ENCODE measurements at places on chromosomes 4 and X.

GRCh38 chrX:9995855-9996339 is 28.7 kb downstream of the CLDN34 start:
- peak; percentile 78 for DNase-seq

DNA sequence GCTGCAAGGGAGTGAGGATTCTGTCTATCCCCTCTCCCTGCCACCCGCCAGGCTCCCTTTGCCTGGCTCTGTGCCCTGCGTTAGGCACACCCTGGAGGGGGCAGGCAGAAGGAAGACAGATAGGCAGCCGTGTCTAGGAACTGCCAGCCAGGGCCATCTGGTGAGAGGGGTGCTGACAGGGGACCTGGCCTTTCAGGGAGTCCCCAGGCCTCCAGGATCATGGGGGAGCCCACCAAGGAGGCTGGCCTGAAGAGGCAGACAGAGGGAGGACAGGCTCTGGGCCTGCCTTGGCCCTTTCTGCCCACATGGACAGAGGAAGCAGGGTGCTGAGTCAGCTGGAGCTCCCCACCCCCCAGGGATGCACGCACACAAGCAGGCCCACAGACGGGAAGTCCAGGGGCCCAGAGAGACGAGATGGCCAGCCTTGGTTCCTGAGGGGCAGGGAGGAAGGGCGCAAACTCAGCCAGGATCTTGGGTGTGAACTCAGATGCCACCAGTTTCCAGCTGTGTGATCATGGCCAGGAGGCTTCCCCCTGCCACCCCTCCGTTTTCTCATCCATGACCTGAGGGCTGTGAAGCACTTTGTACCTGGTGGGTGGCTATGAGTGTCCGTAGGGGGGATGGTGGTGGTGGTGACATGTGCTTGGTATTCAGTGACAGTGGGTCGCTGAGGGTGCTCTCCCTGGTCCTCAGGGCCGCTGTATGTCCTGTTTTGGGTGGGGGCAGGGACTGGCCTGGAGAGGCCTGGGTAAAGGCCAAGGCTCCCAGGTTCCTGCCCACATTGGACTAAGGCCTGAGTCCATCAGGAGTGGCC is 1.8 kb downstream of the SH3BP2 start:
- no peak for DNase-seq

- DNase-seq, result no peak
Measured at GRCh38 chr4:165541851-165542459, 163.1 kb downstream of the CPE start.

GRCh38 chr4:125060376-125060775 is 254.4 kb upstream of the FAT4 start:
- DNase-seq, result no peak

DNA sequence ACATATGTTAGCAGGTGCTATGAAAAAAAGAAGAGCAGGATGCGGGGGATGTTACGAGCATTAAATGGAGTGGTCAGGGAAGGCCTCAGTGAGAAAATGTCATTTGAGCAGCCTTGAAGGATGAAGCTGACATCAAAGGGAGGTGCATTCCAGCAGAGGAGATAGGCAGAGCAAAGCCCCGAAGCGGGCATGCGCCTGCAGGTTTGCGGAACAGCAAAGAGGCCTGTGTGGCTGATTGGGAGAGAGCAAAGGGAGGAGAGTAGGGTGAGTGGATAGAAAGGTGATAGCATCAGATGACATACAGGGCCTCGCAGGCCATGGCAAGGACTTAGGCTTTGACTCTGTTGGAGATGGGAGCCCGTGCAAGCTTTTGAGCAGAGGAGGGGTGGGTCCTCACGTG is 95.4 kb upstream of the GPR50 start:
- no peak for DNase-seq

DNA sequence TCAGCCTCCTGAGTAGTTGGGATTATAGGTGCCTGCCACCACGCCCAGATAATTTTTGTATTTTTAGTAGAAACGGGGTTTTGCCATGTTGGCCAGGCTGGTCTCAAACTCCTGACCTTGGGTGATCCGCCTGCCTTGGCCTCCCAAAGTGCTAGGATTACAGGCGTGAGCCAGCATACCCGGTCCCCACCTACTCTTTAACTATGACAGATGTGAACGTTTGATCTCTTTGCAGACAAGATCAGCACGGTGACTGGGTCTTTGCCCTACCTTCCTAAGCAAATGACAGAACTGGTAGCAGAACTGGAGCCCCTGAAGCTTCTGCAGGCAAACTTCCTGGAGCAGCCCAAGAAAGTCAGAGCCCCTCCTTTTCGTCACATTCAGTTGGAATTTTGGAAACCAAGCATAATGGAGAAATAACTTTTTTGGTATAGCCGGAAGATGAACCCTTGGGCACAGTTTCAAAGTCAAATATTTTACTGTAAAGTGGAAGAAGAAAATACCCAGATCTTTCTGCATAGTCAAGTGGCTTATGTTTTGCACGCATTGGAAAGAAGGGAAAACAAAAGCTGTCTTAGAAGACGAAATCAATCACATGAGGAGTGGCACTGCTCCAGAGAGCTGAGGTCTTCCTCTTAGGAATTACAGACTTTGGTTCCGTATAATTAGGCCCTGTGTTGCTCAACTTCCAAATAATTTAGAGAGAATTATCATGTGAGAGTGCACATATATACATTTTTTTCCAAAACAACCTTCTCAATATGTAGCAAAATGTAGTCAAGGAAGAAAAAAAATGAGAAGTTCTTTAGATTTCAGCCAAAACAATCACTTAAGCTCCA is 90.6 kb downstream of the SORBS2 start:
- no peak for DNase-seq

GRCh38 chrX:110183314-110183713 is 134.6 kb downstream of the AMMECR1 start:
- no peak for DNase-seq

DNA sequence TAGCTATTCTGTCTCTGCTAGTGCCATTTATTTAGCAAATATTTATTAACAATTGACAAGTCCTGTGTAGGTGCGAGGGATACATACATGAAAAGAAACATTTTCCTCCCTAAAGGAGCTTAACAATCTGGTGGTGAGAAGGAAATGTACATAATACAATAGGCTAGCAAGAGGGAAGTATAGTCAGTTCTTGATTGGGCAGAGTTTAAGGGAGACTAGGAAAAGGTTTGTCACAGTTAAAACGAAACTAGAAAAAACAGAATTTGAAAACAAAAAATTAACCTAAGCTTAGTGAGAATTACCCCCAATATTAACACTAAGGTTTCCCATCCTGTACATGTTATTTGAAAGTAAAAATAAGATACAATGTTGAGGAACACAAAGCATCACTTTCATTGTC is 8.6 kb upstream of the MAML3 start:
- DNase-seq, result no peak

DNA sequence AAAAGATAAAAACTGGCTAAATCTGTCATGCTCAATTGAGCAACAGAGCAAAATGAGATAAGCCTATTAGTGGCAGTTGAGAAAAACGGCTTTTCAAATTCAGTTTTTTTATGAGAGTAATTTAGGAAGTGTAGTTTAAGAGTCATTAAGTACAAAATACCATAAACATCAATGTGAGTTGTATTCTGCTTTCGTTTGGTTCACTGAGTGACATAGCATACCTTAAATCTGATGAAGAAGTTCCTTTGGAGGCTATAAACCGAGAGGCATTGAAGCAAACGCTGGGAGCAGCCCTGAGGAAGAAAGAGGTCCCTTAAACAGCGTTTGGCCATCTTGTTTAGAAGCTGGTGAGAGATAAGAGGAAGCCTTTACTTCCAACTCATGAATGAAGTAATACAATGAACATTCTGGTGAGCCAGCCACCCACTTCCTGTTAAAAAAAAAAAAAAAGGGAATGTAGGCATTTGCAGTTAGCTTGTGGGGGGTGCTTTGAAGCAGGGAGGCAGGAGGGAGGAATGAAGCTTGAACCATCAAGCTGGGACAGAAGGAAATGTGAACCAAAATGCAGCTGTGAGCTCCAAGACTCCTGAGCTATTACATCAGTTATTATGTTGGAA is 132.3 kb downstream of the ZNF330 start:
- no peak for DNase-seq

- DNase-seq, result no peak
Measured at GRCh38 chr4:141056473-141056872, 76.8 kb downstream of the RNF150 start.

DNA sequence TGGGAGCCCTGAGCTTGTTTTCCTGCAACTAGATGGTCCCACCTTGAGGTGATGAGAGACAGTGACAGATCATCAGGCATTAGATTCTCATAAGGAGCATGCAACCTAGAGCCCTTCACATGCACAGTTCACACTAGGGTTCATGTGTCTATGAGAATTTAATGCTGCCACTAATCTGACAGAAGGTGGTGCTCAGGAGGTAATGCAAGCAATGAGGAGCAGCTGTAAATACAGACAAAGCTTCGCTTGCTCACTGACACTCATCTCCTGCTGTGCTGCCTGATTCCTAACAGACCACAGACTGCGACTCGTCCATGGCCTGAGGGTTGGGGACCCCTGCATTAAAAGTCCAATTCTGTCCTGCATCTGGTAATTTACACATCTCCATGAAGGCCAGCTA is 141.6 kb downstream of the KCNIP4 start:
- no peak for DNase-seq

DNA sequence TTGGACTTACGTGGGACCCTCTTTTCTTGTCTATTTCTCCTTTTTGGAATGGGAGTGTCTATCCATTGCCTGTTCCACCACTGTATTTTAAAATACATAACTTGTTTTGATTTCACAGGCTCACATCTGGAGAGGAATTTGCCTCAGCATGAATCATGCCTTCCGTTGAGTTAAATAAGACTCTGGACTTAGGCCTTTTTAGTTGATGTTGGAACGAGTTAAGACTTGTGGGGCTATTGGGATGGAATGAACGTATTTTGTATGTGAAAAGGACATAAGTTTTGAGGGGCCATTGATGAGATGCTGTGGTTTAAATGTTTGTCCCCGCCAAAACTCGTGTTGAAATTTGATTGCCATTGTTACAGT is 66.2 kb downstream of the BEX3 start:
- no peak for DNase-seq

GRCh38 chr4:182531555-182532162 is 288.5 kb downstream of the TENM3 start:
- no peak for DNase-seq

DNA sequence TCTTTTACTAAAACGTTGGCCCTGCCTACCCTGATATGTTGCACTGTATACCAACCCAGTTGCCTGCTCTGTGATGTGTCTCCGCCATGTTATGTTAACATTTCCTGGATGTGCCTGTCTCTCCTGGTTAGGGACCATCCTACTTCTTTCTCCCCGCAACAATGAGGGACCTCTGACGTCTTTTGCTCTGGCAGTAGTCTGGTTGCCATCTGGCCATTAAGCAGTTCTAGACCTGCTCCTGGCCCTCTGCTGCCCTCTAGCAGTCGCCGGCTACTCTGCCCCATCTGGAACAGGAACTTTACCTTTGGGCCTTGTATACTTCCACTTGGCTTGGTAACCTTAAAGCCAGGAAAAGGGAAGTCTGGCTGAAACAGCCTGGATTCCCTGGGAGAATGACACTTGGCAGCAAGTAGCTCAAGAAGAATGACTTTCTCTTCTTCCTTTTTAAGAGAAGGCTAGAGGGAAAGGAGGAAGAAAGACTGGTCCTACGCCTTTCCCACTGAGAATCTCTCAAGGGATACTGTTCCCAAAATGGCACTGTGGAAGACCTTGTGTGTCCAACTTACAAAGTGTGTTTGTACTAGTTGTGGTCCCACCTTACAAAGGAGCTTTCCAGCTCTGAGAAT is 63.5 kb downstream of the GPC3 start:
- peak; percentile 44 for DNase-seq

DNA sequence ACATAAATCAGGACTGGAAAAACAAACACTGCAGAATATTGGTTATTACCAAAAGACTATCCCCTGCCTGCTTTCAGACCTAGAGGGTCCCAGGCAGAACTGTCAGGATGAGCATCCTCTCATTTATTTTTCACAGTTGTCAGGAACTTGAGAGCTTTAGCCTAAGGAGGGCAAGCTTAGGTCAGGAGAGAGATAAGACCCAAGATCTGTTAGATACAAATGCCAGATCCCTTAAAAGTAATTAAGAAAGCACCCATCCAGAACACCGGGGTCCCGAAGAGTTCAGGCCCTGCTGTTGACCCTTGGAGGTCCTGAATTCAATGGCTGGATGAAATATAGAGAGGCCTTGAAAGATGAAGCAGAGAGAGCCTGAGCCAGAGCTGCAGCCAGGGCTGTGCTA is 5.9 kb upstream of the MAGEB3 start:
- no peak for DNase-seq

DNA sequence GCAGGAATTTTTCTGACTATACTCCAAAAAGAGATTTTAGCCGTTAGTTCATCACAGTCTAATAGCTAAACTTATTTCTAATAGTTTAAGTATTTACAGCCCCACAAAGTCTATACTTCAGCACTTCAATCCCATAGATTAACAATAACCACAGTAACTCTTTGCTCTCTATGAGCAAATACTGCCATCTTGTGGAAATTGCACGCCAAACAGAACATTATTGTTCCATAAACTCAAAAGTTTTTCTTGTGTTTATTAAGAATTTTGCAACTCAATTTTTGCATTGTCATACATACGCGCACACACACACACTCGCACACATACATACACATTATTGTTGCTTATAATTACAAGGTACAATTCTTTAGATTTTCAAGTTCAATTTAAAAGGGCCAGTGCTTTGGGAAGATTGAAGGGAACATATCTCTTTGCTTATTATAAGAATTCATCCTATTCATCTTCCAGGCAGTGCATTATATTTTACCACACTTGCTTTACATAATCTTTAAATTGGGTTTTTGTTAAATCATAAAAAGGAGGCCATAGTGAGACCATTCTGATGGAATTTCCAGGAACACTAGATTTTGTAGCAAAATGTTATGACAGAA is 63.8 kb upstream of the ATOH1 start:
- peak; percentile 42 for DNase-seq

- no peak for DNase-seq
Measured at GRCh38 chrX:124125471-124125870, 164.0 kb downstream of the STAG2 start.

DNA sequence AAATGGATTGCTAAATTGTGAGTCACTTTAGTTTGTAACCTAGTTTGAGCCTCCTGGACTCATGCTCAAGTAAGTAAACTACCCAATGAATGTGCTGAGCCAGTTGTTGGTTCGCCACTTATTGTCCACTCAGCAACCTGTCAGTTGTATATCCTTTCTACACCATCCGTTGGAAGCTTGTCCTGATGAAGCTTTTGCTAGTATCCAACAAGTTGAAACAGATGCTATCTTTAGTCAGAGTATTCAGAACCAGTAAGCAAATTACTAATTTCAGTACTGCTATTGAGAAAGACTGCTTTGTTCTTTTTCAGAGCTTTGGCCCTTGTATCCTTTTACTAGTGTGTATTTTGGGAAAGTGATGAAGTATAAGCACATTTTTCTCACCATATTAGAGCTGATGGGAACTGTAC is 4.3 kb upstream of the NAA15 start:
- DNase-seq, result peak; percentile 39

- DNase-seq, result no peak
Measured at GRCh38 chr4:141020801-141021261, 112.4 kb downstream of the RNF150 start.

All from activated CD4-positive, alpha-beta T cell treated with anti-CD3 and anti-CD28 coated beads, Interleukin-2, Interleukin-4, amounts not matched to agents 100 ng/mL and 50 ng/mL, durations not matched to agents 16 hours and 8 hours (primary cell).